ENCODE measurements at places on chromosomes 1 and 21. TPM values are rescaled to one million over a fixed set of nuclear protein-coding genes. Genes with fewer than 3 reads are reported as not detected.

- no peak for DNase-seq
Observed at GRCh38 chr1:218945050-218945449, 228.6 kb upstream of the LYPLAL1 start.

DNA sequence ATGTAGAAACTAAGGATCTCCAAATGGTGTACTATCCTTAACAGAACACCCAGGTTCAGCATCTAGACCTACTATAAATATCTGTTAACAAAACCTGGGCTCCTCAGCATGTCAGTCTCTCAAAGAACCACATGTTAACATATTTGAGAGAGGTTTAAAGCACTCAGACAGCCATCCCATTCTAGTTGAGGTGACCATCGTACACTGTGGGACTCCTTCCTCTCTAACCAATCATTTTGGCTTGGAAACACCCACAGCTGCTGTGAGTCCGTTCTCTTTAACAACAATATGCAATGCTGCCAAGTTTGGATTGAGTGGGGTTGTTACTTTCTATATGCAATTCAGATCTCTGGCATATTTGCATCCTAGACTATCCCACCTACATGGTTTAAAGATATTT lies 105.8 kb downstream of the MRPL39 start:
- DNase-seq = no peak

- DNase-seq = peak; percentile 2
Observed at GRCh38 chr1:102628109-102628613, 480.2 kb downstream of the COL11A1 start.

- DNase-seq = no peak
Observed at GRCh38 chr1:226877669-226878068, 7.3 kb downstream of the PSEN2 start.

- no peak for DNase-seq
Observed at GRCh38 chr1:14350197-14350596, 248.3 kb upstream of the KAZN start.

GRCh38 chr21:36535618-36536241 lies 55.8 kb upstream of the CLDN14 start:
- no peak for DNase-seq

DNA sequence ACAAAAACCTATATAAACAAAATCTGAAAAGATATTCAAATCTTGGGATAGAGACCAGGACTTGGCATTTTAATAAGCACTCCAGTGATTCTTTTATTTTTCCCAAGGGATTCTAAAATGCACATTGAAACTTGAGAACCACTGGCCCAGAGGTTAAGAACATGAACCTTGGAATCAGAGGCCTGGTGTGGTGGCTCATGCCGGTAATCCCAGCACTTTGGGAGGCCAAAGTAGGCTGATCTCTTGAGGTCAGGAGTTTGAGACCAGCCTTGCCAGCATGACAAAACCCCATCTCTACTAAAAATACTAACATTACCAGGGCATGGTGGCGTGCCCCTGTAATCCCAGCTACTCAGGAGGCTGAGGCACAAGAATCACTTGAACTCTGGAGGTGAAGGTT lies 12.9 kb upstream of the CEP85 start:
- DNase-seq = no peak

DNA sequence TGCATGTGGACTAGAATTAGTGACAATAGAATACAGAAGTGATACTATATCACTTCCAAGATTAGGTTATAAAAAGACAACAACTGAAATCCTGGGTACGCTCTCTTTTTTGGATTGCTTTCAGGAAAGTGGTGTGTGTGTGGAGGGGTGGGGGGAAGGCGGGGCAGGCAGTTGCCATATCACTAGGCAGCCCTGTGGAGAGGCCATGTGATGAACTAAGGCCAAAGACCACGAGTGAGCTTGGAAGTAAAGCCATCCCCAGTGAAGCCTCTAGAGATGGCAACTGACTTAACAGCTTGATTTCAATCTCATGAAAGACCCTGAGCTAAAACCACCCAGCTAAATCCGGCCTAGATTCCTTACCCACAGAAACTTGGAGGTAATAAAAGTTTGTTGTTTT lies 6.2 kb upstream of the ASPM start:
- no peak for DNase-seq

GRCh38 chr1:220527279-220527907 lies 543 bp upstream of the MARK1 start:
- DNase-seq = peak; percentile 32

DNA sequence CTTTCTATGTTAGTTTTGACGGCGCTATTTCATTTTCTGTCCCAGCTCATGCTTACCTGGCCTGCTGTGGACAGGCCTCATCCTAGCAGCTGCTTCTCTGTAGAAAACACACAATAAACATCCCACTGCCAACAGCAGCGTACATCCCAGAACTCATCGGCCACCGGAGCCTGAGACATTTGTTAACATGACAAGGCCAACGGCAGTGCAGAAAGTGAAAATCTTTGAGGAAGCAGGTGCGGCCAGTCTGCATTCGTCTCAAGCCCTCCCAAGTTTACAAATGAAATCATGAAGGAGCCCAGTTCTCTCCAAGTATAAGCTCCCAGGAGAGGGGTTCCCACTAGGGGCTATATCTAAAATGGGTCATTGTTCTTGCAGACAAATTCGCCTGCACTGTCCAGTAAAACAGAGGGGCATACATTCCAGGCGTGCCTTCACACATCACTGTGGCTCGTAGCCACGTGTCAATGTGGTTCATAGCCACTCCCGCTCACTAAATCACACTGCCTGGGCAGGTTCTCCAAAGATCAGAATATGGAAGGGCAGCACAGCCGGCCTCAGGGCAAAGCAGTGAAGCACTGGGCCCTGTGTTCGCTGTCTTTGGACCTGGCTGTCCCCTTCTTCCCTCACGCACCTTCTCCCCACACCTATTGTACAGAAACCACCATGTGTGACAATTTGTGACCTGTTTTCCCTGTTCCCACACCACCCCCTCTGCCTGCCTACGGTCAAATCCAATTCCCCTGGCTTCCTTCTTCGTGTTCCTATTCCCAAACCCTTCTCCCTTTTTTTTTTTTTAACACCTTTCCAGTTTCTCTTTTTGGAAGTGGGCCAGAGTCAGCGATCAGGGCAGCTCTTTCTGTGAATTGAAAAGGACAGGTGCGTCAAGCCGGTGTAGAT lies 27.0 kb upstream of the ABCG1 start:
- no peak for DNase-seq

DNA sequence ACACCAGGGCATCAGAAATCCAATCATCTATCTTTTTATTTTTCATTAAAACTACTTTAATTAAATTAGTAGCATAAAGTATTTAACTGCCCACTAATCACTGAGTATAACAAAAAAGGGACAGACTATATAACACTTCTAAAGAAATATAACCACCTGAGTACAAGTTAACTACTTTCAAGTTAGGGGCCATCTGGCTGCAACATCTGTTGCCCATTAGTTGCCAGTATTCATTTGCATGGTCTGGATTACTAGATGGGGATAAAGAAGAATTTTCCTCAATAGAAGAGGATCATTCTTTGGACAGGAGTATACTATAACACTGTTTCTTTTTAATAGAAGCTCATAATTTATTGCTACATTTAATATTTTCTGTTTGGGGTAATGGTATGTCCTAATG lies 446.4 kb downstream of the AMY1C start:
- no peak for DNase-seq

- no peak for DNase-seq
Observed at GRCh38 chr1:30677471-30677870, 45.9 kb downstream of the MATN1 start.

GRCh38 chr21:31162827-31163226 lies 124.6 kb upstream of the KRTAP19-8 start:
- DNase-seq = no peak

DNA sequence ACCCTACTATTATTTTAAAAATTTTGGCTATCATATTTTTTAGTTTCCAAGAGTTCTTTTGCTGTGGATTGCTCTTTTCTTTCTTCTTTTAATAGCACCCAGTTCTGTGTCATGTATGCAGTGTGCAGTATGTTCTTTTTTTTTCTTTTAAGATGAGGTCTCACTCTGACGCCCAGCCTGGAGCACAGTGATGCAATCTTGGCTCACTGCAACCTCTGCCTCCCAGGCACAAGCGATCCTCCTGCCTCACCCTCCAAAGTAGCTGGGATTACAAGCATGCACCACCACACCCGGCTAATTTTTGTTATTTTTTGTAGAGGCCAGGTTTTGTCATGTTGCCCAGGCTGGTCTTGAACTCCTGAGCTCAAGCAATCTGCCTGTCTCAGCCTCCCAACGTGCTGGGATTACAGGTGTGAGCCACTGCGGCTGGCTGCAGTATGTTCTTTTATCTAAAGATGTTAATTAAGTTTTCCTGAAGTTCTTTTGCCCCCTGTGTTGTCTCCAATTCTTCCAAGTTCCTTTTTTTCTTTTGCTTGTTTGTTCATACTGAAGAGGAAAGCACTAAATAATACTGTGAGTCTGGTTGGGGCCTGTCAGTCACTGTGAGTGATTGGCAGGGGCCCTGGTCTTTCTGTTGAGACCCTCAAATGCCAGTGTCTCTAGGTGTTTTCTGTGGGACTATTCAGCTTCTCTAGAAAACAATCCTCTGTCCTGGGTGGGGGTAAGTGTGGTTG lies 17.5 kb upstream of the TTC22 start:
- no peak for DNase-seq

DNA sequence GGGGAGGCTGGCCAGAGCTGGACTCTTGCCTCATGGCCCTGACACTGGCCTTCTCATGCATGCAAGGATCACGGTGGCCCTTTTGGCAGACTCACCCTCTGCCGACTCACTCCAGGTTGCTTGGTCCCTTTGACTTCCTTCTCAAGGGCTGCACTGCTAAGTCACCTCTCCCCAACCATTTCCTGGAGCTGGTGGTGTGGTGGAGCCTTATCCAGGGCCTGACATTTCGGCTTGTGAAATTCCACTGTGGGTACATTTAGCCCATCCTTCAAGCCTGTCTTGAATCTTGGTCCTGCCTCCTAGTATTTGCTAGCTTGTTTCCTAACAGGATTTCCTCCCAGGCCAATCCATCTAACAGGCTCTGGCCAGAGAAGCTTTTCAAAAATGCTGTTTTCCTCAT lies 52.6 kb upstream of the JUN start:
- no peak for DNase-seq

DNA sequence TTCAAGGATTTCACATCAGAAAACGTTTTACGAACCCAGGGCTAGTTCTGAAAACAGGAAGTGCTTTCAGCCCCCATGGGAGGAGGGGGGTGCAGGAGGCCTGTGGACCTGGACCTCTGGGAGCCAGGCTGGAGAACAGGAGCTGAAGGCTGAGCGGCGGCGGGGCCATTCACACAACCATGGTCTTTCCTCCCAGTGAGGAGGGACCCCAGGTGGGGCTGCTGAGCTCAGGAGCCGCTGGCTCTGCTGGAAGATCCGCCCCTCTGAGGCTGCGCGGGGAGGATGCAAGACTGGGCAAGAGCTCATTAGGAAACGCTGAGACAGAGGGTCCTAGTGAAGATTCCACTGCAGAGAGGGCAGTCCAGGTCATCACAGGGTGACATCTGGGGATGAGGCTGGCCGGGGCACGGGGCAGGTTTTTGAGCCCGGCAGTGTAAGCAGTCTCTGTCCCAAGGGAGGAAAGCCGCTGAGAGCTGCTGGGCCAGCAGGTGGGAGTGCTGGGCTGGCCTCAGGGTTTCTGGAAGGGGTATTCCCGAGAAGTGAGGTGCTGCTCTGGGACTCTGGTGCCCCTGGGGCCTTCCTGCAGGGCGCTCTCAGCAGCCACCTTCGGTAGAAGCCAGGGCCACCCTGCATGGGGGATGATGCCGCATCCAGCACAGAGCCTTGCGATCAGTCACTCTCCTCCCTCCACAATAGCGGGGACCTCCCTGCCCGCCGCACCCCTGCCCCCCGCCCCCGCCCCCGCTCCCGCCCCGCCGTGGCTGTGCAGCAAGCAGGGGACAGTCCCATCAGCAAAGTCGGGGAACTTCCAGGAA lies 7.5 kb downstream of the MX2 start:
- no peak for DNase-seq

GRCh38 chr1:2587071-2587859 lies 688 bp downstream of the PRXL2B start:
- DNase-seq = no peak

GRCh38 chr1:11576109-11576875 lies 77.9 kb downstream of the FBXO2 start:
- no peak for DNase-seq

DNA sequence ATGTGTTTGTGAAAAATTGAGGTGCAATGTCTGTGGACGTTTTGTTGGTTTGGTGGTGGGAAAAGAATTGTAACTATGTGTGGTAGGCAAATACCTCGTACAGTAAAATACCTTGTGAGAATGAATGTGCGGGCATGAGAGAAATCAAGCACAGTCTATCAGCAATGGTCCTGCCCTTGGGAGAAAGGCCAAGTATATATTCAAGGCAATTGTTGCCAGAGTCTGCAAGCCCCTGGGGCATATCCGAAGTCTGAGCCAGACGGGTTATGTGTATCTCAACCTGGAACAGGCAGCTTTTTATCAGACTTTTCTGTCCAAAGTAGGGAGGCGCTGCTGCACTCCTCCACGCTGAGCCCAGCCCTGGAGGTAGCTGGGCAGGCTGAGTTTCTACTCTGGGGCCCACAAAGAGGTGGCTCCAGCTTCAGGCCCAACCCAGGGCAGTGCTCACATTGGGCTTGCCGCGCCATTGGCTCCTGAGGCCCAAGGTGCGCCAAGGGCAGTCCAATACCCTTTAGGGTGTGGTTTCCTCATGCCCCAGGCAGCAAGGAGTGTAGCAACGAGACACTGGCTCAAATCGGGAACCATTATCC lies 9.4 kb upstream of the GNL2 start:
- DNase-seq = no peak

GRCh38 chr1:67978890-67979516 lies 71.4 kb downstream of the DIRAS3 start:
- no peak for DNase-seq

GRCh38 chr1:223016890-223017289 lies 126.2 kb downstream of the TLR5 start:
- no peak for DNase-seq

GRCh38 chr1:77030401-77031105 lies 163.3 kb downstream of the ST6GALNAC5 start:
- no peak for DNase-seq

- DNase-seq = peak; percentile 81
Observed at GRCh38 chr1:42957880-42958487, 684 bp downstream of the SLC2A1 start.

- peak; percentile 26 for DNase-seq
Observed at GRCh38 chr1:170698301-170699275, 34.7 kb downstream of the PRRX1 start.

- no peak for DNase-seq
Observed at GRCh38 chr1:231170875-231171274, 9.0 kb downstream of the TRIM67 start.

Gene LCK
- polyA plus RNA-seq = 1.1 TPM

Gene ADGRL2
- polyA plus RNA-seq = 263 TPM

Gene PDZK1
- 2.5 TPM for polyA plus RNA-seq

Gene S100B
- polyA plus RNA-seq = 3.7 TPM

Gene SYTL1
- polyA plus RNA-seq = 11.0 TPM

Gene TMEM61
- not detected for polyA plus RNA-seq

Gene REN
- not detected for polyA plus RNA-seq

Gene CDK18
- 27.8 TPM for polyA plus RNA-seq

Gene KRTAP6-2
- not detected for polyA plus RNA-seq

Gene ABCG1
- 9.1 TPM for polyA plus RNA-seq

Gene CELA2B
- 1.00 TPM for polyA plus RNA-seq

Gene RSPH1
- 20.7 TPM for polyA plus RNA-seq

Gene CROCC
- polyA plus RNA-seq = 71.3 TPM

Gene KIAA0040
- polyA plus RNA-seq = 18.9 TPM

Gene COL18A1
- 103 TPM for polyA plus RNA-seq

Gene ATP5PB
- polyA plus RNA-seq = 336 TPM

Gene PLA2G2D
- polyA plus RNA-seq = 0.04 TPM

Gene ADARB1
- polyA plus RNA-seq = 26.8 TPM

Gene AGRN
- 95.1 TPM for polyA plus RNA-seq

Data from right lung (tissue), 10 donors.